ENCODE measurements at places on chromosomes 11 and 22.
A peak's percentile ranks its signal among the peaks of the same experiment; 100 is the strongest.

DNA sequence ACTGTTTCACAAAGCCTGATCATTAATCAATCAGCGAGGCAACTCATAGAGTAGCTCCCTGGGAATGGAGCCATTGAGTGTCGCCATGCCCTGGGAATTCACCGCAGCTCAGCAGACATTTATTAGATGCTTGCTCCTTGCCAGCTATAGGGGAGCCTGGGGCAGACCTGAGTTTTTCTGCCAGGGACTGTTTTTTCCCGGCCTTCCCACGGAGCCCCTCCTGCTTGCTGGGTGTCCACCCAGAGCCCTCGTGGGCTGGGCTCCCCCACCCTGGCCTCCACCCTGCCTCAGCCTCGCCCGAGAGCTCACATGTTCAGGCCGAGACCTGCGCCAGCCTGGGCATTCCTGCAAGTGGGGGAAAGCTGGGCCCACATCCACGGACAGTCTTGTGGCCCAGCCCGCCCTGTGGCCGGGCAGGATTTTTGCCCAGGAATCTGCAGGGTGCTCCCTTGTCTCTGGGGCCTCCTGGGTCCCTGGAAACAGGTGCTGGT, 64.9 kb downstream of the SMIM38 start:
- no peak for DNase-seq

GRCh38 chr11:44711113-44711786, 15.5 kb upstream of the TSPAN18 start:
- DNase-seq = no peak

DNA sequence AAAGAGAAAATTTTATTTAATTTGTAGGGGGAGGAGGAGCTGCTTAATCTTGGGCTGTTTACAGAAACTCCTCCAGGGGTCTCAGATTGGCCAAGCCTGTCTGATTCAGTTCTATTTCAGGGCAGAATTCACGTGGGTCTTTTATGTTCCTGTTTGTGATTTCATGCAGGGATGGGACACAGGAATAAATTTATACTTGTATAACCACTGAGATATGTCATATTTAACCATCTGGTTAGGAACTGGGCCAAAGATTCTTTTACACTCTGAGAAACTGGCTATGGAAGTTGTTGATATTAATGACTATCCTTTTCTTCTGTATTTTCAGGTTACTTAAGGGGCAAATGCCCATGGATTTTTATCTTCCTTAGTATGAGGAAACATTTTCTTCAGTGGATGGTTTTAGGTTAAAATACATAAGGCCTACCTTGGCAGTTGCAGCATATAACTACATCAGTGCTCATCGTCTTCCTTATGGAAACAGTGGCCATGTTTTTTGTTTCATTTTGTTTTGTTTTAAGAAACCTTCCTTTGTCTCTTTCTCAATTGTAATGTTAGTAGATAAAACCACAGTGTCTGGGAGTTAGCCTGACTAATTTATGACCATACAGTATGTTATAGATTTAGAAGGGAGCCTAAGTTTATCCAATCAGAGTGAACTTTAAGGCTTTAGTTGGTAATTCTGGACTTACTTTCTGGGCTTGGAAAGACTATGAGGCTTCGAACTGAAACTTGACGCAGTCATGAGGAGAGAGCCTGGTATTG, 132.4 kb upstream of the ANO3 start:
- DNase-seq = peak; percentile 44

DNA sequence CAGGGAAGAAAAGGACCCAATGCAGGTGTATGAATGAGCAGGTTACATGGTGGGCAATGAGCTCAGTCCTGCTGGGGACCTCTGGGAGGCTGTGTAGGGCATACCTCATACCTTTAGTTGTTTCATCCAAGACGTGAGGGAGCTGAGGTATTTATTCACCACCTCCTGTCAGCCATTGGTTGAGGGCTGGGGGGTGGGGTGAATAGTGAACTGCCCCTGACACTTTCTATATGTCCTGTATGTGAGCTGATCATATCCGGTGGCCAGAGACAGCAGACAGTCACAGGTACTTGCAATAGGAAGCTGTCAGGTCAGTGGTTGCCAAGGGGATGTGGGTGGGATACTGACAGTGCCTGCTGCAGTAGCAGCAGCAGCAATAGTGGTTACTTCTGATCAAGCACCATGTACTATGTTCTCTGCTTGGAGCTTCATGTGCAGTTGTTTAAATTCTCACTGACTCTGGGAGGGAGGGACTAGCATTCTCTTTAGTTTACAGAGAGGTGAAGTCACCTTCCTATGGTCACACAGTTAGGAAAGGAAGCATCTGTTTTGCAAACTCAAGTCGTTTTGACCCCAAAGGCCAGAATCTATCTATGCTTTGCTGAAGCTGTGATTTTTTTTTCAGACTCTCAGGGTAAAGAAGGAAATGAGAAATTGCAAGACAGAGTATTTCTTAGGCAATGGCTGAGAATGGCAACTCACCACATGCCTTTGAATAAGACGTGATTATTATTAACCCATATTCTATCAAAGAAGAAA, 54.0 kb downstream of the MIAT start:
- no peak for DNase-seq

DNA sequence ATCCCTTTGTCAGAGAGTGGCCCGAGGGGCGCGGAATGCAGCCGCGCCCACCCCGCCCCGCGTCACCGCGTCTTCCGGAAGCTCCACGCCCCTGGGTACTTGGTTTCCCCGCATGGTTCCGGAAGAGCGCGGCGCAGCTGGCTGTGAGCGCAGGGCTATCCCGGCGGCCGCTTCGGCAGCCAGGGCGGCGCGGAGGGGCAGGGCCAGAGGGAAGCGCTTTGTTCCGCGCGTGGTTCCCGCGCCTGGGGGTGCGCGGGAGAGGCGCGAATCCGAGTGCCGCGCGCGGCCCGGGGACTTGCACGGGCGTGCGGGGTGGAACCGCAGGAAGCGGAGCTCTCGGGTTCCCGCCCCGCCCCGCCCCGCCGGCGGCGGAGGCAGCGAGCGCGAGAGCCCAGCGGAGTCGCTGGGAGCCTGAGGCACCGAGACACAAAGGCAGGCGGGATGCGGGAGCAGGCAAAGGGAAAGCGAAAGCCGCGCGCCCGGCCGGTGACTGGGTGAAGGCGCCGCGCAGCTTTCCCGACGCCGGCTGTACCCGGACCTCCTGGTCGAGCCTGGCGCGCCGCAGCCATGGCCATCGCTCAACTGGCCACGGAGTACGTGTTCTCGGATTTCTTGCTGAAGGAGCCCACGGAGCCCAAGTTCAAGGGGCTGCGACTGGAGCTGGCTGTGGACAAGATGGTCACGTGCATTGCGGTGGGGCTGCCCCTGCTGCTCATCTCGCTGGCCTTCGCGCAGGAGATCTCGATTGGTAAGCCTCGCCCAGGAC, at the start of gene PANX1:
Gene PANX1, plus strand, starts transcription at position 96 of the 766 bp plus-strand sequence. Its CDS starts 472 bp downstream, at position 568.
- DNase-seq = peak; percentile 58

- DNase-seq = peak; percentile 60
Observed at GRCh38 chr11:118401880-118402590, 629 bp downstream of the ATP5MG start.

DNA sequence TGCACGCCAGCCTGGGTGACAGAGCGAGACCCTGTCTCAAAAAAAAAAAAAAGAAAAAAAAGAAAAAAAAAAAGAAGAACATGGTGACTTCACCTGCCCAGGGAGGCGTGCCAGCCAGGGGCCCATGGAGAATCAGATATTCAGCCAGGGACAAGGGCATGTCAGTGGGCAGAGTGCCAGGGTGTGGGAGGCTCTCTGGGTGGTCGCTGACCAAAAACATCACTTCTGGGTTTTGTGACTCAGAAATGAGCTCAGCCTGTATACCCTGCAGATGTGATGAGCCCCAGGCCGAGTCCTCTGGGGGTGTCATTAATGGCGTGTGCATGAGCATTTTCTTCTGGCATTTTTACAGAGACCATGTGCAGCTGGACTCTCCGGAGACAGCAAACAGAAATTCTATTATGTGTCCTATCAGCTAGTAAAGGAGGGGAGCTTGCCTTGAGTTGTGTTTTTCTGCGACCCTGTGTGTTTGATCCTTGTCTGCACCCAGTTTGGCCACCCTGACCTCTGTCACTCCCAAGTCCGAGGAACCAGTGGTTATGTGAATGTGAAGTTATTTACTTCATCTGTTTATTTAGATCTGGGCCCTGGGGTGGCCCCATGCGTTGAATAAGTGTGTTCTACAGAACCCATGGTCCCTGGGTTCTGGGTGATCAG, 53.6 kb downstream of the BCR start:
- no peak for DNase-seq

DNA sequence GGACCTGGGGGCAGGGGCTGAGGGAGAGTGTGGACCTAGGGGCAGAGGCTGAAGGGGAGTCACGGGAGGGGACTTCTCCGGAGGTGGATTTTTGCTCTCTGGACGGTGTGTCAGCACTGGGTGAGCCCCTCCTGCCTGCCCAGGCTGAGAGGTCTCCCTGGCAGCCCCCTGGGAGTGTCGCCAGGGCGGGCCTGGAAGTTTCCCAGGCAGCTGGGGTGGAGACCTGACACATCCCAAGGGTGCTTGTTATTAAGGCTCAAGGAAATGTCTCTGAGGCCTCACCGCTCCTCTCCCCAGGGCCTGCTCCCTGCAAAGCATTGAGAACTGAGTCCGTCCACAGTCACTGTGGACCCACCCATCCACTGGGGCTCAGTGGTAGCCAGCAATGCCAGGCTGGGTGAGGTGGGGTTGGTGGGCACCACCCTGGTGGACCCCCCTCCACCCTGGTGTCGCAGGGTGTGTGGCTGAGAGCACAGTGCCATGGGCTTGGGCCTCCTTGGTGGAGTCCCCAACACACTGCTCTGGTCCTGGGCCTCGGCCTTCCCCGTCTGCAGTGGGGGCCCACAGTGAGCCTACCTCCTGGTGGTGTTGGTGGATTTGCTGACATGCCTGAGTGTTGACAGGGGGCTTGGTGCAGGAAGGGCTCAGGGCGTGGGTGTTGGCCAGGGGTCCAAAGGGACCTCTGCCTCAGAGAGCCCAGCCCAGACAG, 2.5 kb downstream of the CD81 start:
- DNase-seq = no peak

DNA sequence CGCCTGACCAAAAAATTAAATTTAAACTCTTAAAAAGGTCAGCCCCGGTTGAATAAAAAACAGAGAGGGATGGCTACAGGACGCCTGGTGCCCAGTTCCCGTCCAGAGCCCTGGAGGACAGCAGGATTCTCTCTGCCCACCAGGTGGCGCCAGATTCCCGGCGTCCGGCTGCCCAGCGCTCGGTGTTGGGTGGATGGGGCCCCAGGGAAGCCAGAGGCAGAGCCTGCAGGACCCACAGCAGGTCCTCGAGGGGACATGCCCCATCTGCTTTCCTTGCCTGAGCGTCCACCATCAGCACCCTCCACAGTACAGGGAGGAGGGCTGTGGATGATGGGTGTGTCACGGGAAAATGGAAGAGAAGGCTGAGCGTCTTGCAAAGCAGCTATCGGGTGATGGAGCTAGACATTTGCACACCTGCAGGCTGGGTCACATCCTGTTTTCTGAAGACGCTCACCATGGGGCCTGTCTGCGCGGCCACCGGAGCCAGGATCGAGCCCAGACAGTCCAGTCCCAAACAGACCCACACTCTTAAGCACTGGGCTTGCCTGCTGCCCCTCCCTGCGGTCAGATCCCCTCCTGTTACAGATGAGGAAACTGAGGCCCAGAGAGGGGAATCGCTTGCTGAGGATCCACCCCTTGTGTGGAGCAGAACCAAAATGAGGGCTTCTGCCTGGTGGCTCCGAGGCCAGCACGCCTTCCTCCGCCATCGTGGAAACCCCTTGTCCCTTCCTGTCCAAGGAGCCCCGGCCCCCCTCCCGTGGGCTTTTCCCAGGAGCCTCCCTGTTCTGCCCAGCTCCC, 18.5 kb upstream of the CBX7 start:
- DNase-seq = no peak

- no peak for DNase-seq
Observed at GRCh38 chr11:2311353-2312133, 9.7 kb downstream of the TSPAN32 start.

GRCh38 chr22:38109371-38110001, 998 bp downstream of the BAIAP2L2 start:
- DNase-seq = no peak

DNA sequence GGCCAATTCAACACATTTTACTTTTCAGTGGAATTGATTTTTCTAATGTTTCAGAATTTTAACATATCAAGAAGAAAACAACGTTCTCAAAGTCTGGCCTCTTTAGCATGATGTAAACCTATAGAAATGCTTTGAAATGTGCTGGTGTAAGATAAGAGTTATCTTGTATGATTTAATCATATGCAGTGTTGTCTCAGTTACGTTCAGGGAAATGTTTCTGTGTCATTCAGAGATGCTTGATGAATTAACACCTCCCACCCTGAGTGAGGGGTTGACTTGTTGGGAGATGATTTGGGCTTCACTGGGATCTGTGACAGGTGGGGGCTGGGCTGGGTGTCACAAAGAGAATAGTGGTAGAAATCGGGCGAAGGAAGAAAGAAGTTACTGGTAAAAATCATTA, 15.7 kb upstream of the MYO18B start:
- DNase-seq = no peak

DNA sequence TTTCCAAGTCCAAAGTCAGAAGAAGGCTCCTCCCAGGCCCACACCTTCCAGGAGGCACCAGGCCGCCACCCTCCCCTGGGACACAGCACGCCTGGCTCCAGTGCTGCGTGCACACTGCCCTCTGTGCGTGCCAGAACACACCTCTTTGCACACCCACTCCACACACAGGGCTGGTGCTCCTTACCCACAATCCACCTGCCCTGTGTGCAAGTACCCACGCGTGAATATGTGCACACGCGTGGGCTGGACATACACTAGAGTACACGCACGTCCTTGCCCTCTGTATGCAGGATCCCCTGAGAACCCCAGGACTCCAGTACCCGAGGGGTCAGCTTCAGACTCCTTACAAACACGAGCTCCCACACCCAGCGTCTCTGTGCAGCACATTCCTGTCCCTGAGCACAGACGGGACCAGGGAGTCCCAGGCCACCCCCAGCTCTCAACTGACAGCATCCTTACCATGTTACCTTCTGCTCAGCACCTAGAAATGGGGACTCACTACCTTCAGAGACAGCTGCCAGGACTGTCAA, 2.8 kb downstream of the DUSP8 start:
- no peak for DNase-seq

GRCh38 chr11:10906521-10906920, 48.7 kb upstream of the ZBED5 start:
- DNase-seq = peak; percentile 64

GRCh38 chr22:48530666-48531065, 1297.0 kb downstream of the BRD1 start:
- no peak for DNase-seq

DNA sequence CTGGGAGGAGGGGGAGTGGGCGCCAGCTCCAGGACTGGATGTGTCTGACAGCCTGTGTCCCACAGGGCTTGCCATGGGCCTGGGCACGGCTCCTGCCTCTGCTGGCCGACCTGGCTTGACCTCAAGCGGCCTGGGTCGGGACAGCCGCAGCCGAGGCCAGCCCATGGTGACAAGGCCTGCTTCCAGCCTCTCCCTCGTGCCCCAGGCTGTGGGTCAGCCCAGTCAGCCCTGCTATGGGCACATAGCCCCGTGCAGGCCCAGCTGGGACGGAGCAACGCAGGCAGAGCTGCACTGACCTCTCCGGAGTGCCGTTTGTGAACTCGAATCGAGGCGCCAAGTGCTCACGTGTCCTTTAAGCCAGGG, 17.9 kb downstream of the OSBPL5 start:
- no peak for DNase-seq

GRCh38 chr11:36617543-36618362, 19.7 kb upstream of the RAG2 start:
- no peak for DNase-seq

GRCh38 chr22:43828998-43829782, 17.1 kb upstream of the EFCAB6 start:
- DNase-seq = peak; percentile 67
